Smooth muscle cell of bladder (primary cell): ENCODE measurements at places on chromosomes 12 and 14. TPM values are rescaled to one million over a fixed set of nuclear protein-coding genes. Genes with fewer than 3 reads are reported as not detected.

The BCL11B gene
- under 0.01 TPM in 1 of 2 replicates, not detected in the other for total RNA-seq

The NUAK1 gene
- total RNA-seq = 17.9 and 25.8 TPM in 2 replicates

The TAS2R9 gene
- total RNA-seq = not detected in 2 replicates

The VDR gene
- total RNA-seq = 7.8 and 8.1 TPM in 2 replicates

The TMEM260 gene
- total RNA-seq = 14.6 and 15.3 TPM in 2 replicates

The KRT82 gene
- not detected in 2 replicates for total RNA-seq

The USP15 gene
- total RNA-seq = 67.0 and 68.7 TPM in 2 replicates

The PSEN1 gene
- total RNA-seq = 41.5 and 52.1 TPM in 2 replicates

The SCYL2 gene
- 28.4 and 29.4 TPM in 2 replicates for total RNA-seq
